ENCODE measurements at places on chromosomes 3 and 15.

- DNase-seq = no peak
Observed at GRCh38 chr15:74383695-74384565, 16.5 kb upstream of the CYP11A1 start.

GRCh38 chr15:63256433-63257274, 20.8 kb upstream of the APH1B start:
- DNase-seq = peak; percentile 86

DNA sequence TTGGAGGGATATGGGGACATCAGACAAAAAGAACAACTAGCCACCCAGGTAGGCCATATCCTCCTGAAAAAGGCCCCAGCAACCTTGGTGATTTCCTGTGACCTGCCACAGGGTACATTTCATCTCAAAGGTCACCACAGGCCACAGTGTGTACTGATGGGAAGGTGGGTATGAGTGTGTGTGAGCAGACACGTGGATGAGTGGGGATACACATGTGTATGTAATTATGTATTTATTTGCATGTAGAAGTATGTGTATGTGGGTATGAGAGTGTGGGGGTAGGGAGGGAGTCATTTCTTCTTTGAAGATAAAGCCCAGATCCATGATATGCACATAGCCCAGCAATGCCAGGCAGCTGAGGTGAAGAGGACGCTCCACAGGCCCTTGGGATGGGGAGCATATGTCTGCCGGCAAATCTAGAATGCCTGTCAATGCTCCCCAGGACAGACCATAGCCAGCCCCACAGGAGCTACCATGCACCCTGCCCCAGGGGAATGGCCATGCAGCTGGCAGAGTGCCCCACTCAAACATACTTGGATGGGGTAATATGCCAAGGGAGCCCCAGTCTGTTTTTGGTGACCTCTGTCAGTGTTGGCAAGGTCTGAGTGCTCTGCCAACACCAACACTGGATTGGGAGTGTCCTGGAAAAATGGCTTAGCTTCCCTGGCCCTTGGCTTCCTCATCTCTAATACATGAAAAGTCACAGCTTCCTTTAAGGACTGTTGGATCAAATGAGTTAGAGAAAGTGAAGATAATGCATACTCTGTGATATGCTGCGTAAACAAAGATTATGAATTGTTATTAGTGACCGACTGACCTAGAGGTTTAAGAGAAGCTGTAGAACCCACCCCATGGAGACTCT, 42.4 kb downstream of the RAB6B start:
- DNase-seq = no peak

DNA sequence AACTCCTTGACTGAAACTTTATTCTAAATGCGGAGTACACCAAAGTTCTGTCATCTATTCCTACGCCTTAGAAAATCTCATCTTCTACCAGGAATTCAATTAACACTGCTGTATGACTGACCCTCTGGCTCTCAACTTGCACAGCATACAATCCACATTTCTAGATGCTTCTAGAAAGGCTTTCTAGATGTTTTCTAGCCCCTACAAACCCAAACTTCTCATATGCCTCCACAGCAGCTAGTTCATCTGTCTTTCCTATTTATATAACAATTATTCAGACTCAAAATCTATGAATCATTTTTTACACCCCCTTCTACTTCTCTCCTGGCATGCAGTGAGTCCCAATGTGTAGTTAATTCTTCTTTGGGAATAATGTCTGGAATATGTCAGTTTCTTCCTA, 13.2 kb downstream of the INO80 start:
- DNase-seq = no peak

GRCh38 chr15:50307799-50308198, 42.3 kb upstream of the HDC start:
- no peak for DNase-seq

- DNase-seq = no peak
Observed at GRCh38 chr3:3817865-3818264, 18.6 kb downstream of the LRRN1 start.

GRCh38 chr3:8619548-8619947, 25.1 kb downstream of the SSUH2 start:
- no peak for DNase-seq

DNA sequence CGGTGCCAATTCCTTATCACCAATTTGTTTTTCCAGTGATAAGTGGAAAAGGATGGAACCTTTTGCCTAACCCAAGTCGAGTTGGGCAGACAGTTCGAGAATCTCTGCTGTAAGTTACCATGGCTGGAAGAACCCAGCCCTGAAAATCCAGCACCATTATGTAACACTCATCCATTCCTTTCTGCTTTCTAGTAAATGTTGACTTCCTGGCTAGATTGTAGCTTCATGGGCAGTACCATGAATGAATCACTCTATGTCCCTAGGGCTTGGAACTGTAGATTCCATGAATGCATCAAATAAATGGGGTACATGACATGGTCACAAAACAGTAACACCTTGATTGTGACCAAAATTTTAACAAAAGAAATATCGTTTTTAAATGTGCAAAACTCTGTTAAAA, 14.0 kb downstream of the CHCHD4 start:
- DNase-seq = no peak

DNA sequence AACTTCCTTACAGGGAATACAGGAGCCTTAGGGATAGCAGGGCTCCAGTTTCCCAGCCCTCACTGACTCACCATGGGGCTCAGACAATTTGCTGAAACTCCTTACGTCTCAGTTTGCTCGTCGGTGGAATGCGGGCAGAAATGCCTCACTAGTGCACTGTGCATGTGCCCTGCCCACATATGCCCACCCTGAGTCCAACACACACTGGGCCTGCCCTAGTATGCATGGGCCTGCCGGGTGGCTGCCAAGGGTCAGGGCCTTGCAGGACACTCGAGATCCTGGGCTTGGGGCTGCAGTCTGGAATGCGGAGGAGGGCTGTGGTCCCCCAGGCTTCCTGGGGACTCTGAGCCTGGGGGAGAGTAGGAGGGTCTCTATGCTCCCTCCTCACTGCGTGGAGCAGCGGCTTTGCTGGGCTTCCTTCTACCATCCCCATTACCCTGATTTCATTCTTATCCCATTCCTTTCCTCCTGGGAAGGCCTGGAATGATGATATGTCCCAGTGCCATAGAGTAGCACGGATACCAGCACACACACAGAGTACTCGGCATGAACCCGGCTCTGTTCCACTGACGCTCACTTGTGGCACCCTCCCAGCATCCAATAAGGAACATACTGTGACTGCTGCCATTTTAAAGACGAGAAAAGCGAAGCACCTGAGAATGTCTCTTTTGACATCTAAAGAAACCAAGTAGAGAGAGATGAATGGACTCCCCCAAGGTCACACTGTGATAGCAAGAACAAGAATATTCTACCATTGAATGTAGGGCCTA, 124.2 kb downstream of the ASB7 start:
- DNase-seq = no peak

GRCh38 chr15:42080919-42081830, 13.2 kb downstream of the PLA2G4D start:
- DNase-seq = no peak

DNA sequence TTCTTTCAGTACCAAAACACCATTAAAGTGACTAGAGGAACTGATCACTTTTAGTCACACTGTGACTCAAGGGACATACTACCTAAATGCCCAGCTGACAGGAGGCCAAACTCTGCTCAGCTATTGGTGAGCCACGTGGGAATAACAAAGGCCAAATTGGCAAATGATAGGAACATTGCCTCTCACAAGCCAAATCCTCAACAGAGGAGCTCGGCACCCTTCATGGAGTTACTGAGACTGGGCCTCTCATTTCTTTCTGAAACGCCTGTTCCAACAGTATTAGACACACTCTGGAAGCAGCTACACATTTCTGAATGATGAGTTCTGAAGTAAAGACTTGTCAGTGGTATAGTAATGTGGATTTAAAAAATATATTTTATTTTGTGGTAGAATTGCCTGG, 166.0 kb upstream of the COL8A1 start:
- DNase-seq = no peak

DNA sequence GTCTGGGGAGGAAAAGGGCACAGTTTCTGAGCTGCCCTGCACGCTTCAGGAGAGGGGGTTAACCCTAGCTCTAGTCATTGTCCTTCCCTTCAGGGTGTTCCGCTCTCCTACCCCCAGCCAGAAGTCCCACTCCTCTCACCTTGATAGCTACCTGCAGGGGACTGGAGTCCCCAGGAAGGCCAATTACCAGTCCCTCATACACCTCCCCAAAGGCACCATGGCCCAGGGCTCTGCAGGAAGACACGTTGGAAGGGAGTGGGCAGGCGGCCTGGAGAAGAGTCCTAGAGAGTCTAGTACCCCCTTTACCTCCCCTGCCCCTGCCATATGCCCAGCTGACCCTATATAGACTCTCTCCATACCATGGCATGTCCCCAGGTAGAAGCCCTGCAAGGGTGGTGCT, 7.9 kb downstream of the LTK start:
- no peak for DNase-seq

GRCh38 chr3:110198717-110199587, 861.6 kb upstream of the DPPA4 start:
- DNase-seq = no peak

DNA sequence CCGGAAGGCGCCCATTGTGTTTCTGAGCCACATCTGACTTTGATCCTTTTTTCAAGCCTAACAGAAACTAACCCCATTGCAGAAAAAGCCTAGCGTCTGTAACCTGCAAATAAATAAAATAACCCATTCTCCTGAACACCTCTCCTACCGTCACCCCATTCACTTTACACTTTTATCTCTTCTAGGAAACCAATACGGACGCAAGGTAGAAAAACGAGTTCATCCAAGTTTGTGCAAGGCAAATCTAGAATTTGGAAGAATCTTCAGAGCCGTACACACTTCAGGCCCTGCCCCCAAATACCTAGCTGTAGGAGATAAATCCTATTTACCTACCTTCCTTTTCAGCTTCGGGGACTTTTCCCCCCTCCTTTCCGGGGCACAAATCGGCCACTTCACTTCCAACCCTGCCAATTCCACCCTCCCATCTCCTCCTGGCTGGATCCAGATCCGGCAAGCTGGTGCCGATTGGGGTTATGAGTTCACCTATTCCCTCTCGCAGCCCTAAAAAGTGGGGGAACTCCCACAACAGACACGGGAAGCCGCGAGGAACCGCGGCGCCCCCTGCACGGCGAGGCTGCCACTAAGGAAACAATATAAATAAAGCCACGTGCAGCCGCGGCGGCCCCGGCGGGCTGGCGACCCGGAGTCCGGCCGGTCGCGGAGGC, 987 bp downstream of the PRTG start:
- DNase-seq = peak; percentile 51

DNA sequence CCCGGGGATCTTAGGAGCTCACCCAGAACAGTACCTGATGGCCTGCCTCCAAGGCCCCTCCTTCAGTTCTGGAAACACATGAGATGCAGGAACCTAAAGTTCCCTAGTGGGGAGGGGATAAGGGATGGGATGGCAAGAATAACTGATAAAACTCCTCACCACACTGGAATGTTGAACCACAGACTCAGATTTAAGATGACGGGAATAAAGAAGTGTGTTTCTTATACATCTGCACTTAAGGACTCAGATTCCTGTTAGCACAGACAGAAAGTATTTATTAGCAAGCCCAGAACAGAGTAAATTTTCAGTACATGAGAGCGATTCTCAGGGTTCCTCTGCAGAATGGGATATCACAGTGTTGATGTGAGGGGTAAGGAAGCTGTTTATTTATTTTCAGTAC, 245.2 kb downstream of the TLE3 start:
- DNase-seq = no peak

GRCh38 chr3:13657660-13658435, 108.9 kb downstream of the FBLN2 start:
- DNase-seq = peak; percentile 33

- DNase-seq = no peak
Observed at GRCh38 chr3:104631254-104631653, 735.5 kb upstream of the ALCAM start.

GRCh38 chr15:28184166-28184565, 85.1 kb upstream of the OCA2 start:
- no peak for DNase-seq

DNA sequence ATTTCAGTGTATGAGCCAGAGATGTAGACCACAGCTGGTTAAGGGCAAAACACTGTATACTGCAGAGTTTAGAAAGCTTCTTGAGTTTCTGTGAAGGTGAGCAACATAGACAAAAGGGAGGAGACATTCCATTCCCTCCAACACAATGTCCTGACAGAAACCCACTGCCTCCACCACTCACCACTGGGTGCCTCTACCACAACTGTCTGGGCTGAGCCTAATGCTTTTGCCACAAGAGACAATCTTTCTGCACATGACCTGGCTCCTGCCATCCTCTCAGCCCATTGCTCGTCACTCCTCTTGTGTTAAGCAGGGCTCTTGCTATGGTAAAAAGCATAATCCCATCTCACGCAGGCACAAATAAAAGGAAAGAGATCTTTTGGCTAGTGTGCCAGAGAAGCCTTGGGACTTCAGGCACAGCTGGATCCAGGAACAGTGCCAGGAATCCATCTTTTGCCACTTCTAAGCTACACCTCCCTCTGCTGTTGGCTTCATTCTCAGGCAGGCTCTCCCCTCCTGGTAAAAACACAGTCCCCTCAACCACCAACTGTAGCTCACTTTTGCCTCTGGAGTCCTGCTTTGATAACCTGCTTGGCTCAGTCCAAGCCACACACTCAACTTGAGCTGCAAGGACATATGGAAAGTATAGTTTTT, 140.6 kb upstream of the PRR20G start:
- peak; percentile 6 for DNase-seq

DNA sequence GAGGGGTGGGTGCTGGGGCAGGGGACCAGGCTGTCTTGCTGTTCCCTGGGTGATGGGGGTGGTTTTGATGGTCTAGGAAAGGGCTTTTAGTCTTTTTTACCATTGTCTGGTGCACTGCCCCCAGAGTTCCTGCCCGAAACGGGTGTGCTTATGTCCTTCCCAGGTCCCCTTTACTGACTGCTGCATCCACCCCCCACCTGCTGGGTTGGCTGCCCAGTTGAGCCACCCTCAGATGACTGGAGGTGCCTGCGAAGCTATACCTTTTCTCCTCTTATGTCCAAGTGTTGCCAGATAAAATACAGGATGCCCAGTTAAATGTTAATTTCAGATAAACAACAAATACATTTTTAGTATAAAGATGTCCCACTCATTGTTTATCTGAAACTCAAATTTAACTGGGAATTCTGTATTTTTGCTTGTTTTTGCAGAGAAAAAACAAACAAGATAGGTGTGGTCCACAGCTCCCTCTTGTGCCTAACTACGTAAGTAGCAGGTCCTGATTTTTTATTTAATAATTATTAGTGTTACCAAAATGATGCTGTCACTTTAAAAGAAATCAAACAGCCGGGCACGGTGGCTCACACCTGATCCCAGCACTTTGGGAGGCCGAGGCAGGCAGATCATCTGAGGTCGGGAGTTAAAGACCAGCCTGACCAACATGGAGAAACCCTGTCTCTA, 6.1 kb upstream of the RPP14 start:
- peak; percentile 25 for DNase-seq

DNA sequence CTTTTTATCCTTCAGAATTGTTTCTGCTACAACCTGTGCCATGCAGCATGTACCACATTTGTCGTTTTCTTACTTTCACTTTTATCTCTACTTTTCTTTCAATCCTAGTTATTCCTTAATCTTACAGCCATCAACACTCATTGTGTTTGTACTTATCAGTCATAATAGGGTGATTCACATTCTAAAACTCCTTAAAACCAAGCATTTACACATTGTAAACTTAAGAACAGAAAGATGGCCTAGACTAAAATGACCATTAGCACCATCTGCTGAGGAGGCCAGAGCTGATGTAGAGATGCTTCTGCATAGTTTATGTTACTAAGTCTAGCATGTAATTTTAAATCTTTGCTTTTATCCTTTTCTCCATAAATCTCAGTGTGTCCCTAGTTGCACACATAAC, 25.5 kb downstream of the EIF2AK4 start:
- no peak for DNase-seq

- DNase-seq = no peak
Observed at GRCh38 chr3:73614419-73614818, 10.3 kb downstream of the PDZRN3 start.

GRCh38 chr3:131712662-131713061, 209.9 kb upstream of the MRPL3 start:
- no peak for DNase-seq
